ENCODE measurements at places on chromosomes 6 and 20.
A peak's percentile ranks its signal among the peaks of the same experiment; 100 is the strongest.

GRCh38 chr6:14567842-14568241 lies 450.3 kb downstream of the CD83 start:
- DNase-seq: no peak

DNA sequence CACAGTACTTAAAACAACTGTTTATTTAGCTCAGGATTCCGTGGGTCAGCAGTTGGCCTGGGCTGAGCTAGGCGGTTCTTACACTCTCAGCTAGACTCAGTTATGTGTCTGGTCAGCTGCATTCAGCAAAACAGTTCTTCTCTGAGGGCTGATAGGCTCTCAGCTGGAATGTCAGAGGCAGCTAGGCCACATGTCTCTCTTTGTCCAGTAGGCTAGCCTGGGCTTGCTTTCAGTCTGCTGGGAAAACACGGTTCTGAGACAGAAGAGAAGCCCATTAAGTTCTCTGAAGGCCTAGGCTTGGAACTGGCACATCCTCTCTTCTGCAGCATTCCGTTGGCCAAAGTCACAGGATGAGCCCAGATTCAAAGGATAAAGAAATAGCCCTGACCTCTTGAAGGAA lies 65.6 kb downstream of the TULP4 start:
- no peak for DNase-seq

GRCh38 chr6:157631412-157631811 lies 191.6 kb upstream of the SNX9 start:
- DNase-seq: no peak

DNA sequence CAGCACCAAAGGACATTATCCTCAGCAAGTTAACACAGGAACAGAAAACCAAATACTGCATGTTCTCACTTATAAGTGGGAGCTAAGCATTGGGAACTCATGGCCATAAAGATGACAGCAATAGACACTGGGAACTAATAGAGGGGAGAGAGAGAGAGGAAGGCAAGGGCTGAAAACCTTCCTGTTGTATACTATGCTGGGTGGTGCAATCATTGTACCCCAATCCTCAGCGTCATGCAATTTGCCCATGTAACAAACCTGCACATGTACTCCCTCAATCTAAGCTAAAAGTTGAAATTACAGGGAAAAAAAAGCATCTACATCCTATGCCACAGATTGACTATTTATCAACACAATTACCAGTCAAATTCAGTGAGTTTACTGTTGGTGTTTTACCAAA lies 20.0 kb upstream of the VNN1 start:
- DNase-seq: no peak

DNA sequence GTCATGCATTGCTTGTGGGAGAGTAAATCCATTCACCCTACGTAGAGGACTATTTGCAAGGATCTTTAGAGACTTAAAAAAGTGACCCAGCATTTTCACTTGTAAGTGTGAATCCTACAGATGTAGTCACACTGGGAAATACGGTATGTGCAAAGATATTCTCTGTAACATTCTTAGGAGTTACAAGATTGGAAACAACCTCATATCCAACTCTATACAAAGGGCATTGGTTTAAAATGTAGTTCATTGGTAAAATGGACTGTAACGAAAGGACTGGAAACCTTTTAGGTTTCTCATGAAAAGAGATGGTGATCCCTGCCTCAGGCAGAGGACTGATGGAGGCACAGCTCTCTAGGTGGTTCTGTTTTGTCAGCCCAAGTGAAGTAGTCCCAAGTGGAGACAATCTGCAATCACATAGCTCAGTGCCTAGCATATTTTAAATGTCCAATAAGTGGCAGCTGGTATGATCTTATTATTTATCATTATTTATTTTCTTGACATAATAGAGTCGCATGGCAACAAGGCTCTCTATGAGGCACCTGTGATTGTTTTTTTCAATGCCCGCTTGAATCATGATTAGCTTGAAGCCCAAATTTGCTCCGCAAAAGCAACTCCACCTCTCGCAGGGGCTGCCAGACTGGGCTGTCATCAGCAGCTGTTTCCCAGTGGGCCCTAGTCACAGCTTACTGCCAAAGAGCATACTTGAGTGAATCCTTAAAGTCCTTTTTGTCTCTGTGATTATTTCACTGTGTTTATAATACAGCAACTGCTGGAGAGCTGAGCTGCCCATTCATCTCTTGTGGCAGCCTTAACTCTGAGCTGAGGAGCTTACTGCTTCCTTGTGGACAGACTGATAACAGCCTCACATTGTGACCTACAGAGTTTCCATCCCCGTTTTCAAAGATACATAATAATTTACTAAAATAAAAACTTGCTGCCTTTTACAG lies 19.8 kb upstream of the ENPP1 start:
- DNase-seq: no peak

- peak; percentile 11 for DNase-seq
Measured at GRCh38 chr20:52305858-52306257, 114.3 kb upstream of the ZFP64 start.

GRCh38 chr6:18481870-18482269 lies 94.7 kb downstream of the RNF144B start:
- DNase-seq: no peak

DNA sequence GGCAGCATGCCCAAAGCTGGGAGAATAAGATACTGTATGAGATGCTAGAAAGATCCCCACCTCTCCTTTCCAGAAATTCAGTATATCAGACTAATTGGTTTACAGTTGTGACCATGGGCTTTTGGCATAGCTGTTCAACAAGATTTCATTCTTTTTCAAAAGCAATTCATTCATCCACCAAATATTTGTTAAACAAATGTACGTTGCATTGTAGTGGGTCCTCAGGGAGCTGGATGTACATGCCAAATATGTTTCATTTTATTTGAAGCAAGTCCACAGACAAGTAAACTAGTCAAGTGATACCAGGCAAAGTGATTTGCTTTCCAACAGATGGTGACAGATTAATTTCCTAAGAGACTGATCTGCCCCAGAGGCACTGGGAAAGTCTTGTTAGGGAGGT lies 85.8 kb upstream of the ESR1 start:
- no peak for DNase-seq

DNA sequence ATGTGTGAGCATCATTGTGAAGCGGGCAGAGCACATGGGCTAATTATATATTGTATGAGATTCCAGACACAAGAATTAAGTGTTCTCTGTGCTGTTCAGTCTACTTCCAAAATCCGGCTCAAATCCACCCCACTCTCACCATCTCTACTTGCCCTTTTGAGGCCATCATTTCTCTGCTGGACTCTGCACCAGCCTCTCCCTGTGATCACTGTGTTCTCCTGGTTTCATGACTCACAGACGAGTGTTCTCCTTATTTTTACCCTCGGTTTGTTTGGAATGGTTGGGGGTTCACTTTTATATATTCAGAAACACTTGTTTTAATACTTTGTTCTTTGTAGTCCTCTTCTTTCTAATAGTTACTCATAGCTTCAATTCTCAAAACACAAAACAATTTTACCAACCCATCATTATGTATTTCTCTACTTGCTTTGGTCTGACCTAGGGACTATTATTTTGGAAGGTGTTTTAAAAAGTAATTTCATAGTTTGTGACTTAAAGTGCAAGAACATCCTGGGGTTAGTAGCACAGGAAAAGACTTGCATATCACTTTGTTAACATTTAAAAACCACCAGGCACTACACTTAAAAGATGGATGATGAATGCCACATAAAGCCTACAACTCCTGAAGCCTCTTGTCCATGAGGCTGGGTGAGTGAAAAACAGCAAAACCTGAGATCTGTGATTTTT lies 82.7 kb downstream of the UST start:
- DNase-seq: no peak

- DNase-seq: peak; percentile 71
Measured at GRCh38 chr6:53894091-53894490, 99.3 kb downstream of the LRRC1 start.

DNA sequence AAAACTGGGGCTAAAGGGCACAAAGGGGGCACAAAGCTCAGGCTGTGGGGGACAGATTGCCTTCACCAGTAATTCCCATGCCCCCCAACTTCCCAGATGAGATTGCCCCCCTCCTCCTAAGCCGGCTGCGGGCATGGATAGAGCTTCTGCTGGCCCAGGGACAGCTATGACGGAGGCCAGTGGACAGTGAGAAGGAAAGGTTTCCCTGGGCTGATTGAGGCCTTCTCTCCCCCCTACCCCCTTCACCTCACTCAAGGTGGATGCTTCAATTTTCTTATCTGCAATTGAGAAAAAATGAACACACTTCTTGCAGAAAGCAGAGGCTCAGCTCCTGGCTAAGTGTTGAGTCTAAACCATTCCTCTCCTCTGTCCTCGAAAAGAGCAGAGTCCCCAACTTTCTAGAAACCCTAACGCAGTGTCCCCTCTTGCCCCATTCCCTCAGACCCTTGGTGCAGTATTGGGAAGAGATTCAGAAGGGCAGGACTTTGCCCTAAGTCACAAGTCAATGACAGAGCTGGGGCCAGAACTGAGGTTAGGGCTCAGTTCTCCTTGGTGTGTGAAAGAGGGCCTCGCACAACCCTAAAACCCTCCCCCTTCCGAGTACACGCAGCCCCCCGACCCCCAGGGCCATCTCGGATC lies 808 bp downstream of the SDC4 start:
- DNase-seq: no peak

DNA sequence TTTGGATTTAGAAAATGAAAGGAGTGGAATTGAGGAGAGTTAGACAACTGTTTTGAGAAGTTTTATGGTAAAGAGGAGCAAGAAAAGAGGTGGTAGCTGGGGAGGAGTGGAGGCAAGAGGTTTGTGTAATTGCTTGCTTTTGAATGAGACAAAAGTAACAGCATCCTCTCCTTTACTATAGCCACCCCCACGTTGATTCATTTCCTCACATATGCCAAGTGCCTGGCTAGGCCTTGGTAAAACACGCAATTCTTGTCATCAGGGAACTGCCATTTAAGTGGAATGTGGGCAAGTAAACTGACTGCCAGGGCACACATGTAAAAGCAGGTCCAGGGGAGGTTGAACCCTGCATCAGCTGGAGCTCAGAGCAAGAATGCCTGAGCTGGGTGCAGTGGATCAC lies 4.1 kb downstream of the MTRES1 start:
- DNase-seq: no peak

DNA sequence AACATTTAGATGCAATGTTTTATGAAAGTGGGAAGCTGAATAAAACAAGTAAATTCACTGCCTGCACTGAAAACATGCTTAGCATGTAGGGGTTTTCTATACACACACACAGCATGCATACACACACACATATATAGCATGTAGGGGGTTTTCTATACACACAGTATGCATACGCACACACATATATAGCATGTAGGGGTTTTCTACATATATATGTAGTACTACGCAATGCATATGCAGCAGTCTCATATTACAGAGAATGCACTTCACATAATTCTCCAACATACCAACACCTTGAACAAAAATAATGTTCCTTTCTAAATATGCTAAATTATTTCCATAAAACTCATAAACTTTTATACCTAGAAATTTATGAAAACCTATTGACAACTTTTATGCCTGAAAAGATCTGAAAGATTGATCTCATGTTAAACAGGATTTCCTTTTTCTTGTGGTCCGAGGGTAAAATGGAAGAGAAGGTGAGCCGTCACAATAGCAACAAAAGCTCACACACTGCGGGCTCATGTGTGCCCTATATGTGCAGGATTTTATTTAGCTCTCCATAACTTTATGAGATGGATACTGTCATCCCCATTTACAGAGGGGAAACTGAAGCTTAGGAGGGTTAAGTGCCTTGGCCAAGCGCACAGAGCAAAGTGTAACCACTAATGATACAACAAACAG lies 81.9 kb upstream of the TULP1 start:
- no peak for DNase-seq

- no peak for DNase-seq
Measured at GRCh38 chr20:37560629-37561028, 33.0 kb upstream of the BLCAP start.
